ENCODE measurements at places on chromosomes 7 and 10.

DNA sequence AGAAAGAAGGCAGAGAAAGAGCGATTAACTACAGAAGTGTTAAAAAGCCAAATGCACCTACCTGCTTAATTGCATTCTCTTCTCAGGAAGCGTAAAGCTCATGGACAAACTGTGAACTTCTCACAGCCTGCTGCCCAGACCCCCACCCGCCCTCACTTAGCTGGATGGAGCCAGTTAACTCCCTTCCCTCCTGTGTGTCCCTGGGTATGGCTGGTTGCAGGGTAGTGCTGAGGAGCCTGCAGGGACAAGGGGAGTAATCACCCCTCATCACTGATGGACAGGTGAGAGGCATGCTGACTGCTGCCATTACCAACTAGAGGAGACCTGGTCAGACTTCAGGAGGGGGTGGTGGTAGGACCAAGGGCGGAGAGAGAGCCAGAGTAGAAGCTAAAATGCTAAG lies 37.5 kb downstream of the ENO4 start:
- DNase-seq = no peak

- DNase-seq = no peak
Observed at GRCh38 chr10:96619796-96620773, 33.3 kb upstream of the TM9SF3 start.

DNA sequence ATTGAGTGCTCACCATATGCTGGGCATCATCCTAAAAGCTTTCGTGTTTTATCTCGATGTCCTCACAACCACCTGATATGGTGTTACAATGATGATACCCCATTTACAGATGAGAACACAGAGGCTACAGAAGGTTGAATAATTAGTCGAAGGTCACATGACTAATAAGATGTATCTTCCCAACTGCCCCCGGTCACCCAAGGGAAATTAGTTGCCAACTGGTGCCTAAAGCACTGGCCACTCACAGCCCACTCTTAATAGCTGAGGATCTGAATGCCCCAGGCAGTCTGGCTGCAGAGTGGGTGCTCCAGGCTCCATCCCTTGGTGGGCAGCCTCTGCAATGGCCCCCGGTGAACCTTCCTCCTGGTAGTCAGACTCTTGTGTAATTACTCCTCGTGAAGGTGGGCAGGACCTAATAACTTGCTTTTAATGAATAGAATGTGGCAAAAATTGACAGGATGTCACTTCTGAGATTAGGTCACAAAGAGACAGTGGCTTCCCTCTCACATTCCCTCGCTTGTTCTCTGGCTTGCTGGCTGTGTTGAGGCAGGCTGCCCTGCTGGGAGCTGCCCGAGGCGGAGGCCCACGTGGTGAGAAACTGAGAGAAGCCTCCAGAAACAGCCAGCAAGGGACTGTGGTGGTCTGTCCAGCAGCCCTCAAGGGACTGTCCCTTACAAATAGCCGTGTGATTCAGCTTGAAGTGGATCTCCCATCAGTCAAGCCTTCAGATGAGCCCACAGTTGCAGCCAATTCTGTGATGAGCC lies 109.4 kb downstream of the ARHGAP22 start:
- no peak for DNase-seq

DNA sequence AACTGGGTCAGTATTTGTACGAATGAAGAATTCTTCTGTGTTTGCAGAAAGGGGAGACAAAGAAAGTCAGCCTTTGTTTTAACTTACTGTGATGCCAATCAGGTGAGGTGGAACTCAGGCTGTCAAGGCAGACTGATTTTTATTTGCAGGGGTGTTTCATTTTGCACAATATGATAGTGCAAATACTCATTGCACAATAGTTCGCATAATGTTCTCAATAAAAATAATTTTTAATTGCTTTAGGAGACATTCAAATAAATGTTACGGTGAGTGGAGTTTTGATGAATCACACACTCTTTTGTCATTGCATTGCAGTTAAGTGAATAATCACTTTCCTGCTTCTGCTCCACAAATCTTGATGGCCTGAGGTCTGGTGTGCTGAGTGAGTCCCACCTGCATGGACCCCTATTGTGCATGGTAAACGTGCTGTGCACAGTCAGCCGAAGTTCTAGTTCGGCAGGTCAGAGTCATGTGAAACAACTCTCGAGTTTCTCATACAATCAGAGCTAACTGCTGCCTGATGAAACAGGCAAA lies 141.3 kb upstream of the FZD8 start:
- no peak for DNase-seq

- no peak for DNase-seq
Observed at GRCh38 chr7:128875523-128875948, 12.9 kb downstream of the ATP6V1F start.

Data from right renal pelvis (tissue), 4 donors.